Kidney tubule cell (primary cell): ENCODE measurements at places on chromosomes 7 and 10.

DNA sequence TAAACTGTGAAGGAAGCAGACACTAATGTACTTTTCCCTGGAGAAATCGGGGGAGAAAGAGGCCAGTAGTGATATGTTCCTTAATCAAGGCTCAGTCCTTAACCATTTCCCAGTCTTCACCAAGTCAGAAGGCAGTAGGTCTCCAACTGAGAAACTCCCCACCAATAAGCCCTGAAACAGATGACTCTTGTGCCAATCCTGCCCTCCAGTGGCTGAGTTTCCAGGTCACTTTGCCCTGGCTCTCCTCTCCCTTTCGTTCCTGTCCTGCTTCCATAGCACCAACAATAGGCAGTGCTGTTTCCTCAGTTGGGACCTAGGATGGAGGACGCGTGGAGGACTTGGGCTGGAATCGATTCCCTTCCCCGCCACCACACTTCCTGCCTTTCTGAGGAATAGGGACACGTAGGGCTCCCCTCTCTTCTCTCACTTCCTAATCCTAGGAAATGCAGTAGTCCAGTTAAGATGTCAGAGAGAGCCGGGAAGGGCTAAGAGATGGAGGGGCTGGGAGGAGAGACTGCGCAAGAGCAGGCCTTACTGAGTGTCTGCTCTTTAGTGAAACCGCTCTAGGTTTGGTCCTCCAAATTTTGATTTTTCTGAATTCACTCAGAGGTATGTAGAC lies 23.4 kb downstream of the ATOH7 start:
- peak; percentile 82 for DNase-seq

DNA sequence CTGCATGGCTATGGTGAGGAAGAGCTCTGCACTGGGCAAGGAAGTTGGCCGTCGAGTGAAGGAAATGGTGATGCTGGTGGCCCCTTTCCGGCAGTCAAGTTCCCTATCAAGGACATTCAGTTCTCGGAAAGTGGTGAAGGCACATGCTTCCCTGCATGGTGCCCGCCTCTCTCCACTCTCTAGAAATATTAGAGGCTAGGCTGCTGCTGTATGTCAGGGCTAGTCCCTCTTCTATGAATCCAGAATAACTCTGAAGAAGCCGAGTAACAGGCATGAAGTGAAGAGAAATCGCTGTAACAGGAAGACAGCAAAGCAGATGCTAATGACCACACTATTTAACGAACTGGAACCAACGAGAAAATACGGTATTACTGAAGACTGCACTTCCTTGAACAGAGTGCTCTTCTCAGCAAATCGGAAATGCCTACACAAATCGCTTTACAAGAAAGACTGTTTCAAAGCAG lies 5.4 kb downstream of the IDI1 start:
- DNase-seq: no peak

- DNase-seq: peak; percentile 88
Observed at GRCh38 chr7:43260980-43261878, 148.8 kb downstream of the HECW1 start.

- no peak for DNase-seq
Observed at GRCh38 chr10:79496896-79497295, 15.4 kb upstream of the EIF5AL1 start.

- DNase-seq: no peak
Observed at GRCh38 chr7:38168890-38169570, 9.0 kb upstream of the STARD3NL start.

- DNase-seq: peak; percentile 97
Observed at GRCh38 chr7:116524609-116525297, at the start of gene CAV1. Gene CAV1, plus strand, starts transcription at chr7:116525036. Its CDS starts 27 bp downstream, at chr7:116525063.

- DNase-seq: peak; percentile 17
Observed at GRCh38 chr7:5396999-5397663, 26.5 kb downstream of the TNRC18 start.

GRCh38 chr10:103637927-103638557 lies 144.5 kb downstream of the NEURL1 start:
- DNase-seq: no peak

GRCh38 chr7:46886669-46887374 lies 695.1 kb downstream of the TNS3 start:
- no peak for DNase-seq

DNA sequence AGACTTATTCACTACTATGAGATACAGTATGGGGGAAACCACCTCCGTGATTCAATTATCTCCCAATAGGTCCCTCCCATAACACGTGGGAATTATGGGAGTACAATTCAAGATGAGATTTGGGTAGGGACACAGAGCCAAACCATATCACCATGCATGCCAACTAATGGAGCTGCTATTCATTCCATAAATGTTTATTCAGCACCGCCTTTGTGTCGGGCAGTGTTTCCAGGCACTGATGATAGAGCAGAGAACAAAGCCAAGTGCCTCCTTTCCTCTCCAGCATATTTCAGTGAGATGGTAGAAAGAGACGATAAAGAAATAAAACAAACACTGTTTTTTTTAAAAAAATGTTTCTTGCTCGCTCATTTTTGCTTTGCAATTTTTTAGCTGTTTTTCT lies 295.9 kb upstream of the FOXK1 start:
- no peak for DNase-seq

- no peak for DNase-seq
Observed at GRCh38 chr10:59314268-59314667, 48.1 kb downstream of the FAM13C start.

DNA sequence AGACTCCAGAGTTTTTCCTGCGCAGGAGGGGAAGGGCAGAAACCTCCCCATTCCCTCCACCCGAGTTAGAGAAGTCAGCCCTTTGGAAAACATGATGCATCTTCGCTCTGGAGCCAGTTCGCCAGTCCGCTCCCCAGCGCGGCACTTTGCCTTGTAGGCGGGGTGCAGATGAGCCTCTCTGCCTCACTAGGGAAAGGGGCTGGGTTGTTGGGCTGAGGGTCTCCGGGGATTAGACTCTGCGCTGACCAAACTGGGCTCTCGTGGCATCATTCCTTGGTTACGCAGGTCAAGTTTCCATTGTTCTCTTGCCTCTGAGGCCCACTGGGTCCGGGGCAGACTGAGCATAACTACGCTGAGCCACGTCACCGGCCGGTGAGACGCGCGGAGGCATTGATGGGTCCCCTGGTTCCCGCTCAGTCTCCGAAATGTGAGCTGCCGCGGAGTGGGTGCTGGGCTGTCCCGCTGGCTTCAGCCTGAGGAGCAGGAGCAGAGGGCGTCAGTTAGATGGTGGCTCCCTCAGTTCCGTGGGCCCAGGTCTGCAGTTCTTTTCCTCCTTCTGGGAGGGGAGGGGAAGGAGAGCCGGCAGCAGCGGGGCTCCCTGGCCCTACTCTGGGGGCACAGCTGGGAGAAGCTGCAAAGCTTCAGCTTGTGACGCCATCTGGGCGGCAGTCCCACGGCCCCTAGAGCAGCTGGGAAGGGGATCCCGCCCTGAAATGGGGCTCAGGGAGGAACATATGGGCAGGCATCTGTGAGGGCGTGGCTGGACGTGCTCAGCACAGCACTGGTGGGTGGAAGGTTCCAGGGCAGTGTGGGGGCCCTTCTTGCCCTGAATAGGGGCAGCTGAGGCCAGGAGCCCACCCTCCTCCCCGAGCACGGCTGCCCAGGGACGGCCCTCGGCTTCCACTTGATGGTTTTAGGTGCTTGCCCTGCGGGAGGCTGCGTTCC lies 121.3 kb upstream of the BTBD16 start:
- DNase-seq: no peak

DNA sequence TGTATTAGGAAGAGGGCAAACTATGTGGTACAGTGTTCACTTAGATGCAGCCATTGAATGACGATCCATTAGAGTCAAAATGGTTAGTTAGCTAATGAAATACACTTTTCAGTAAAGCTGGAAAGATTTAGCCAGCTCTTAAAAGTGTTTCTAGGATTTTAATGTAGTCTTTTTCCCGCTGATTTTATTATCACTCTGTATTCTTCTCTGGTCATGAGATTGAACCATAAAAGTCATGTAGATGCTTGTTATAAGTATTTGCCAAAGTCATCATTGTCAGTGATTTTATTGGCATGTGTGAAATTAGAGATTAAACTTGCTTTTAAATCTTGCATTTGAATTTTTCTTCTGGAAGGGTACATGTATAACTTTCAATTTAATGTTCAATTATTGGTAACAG lies 93.8 kb downstream of the ADK start:
- no peak for DNase-seq

DNA sequence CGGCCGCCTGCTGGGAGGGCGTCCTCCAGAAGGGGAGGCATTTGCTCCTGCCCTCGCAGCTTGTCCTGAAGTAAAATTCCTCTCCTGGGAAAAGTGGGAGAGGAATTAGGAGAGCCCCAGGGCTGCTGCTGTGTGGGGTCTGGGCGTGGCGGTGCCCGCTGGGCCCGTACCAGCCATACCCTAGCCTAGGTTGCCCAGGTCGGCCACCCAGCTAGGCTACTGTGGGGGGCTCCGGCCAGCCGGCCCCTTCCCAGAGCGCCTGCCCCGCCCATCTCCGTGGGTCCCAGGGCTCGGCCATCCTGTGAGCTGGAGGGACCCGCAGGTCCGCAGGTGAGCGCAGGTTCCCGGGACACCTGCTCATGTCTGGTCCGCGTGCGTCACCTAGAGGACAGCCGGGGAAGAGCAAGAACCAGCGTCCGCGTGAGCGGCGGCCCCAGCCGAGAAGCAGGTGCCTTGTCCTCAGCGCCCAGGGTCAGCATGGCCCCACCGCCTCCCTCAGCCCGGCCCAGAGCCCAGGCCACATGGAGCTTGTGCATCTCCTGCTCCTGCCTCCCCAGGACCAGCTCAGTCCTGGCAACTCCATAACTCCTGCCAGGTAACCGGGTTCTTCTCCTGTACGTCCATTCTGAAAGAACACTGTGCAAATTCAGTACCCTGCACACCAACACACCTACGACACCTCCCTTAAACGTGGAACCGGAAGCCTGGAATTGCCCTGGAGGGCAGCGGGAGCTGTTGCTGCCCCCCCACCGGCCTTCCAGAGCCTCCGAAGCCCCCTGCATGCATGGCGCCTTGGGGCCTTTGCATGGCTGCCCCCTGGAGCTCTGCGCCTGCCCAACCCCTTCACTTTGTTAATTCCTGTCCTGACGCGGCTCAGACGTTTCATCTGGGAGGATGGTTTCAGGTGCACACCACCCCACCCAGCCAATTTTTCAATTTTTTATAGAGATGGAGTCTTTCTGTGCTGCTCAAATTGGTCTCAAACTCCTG lies 22.8 kb upstream of the FOXL3 start:
- DNase-seq: peak; percentile 30

- DNase-seq: peak; percentile 33
Observed at GRCh38 chr10:54985732-54986131, 184.7 kb upstream of the PCDH15 start.

GRCh38 chr10:2150288-2150687 lies 413.0 kb upstream of the ADARB2 start:
- DNase-seq: no peak

GRCh38 chr7:154874409-154875113 lies 128.4 kb downstream of the PAXIP1 start:
- DNase-seq: no peak

DNA sequence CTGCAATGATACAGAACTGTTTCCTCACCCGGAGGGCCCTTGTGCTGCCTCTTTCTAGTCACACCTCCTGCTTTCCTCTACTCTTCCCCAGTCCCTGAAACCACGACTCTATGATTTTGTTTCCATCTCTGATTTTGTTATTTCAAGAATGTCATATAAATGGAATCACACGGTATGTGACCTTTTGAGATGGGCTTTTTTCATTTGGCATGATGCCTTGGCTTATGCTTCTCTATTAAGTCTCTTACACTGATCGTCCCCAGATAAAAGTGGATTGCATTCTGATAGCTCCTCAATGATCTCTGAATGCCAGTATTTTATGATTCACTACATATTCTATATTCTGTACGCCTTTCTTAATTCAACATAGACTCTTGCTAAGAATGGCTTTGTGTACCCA lies 78.2 kb downstream of the GALNT11 start:
- no peak for DNase-seq

GRCh38 chr10:112385201-112385600 lies 11.3 kb downstream of the ACSL5 start:
- DNase-seq: no peak

- no peak for DNase-seq
Observed at GRCh38 chr7:2665359-2665791, 22.6 kb upstream of the AMZ1 start.

DNA sequence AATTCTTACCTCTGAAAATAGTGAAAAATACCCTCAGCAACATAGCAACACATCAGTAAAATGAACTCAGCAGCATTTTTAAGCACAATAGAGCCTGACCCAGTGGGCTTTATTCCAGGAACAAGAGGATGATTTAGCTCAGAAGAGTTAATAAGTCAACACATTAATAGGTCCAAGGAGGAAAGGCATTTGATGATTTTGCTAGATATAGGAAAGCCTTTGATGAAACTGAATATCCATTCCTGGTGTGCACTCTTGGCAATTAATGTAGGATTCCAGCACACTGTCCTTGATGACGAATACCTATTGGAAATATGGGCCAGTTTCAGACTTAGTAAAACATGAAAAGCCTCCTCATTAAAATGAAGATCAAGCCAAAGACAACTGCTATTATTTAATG lies 42.5 kb downstream of the RASGEF1A start:
- DNase-seq: peak; percentile 77

GRCh38 chr7:112072541-112073245 lies 133.5 kb downstream of the DOCK4 start:
- no peak for DNase-seq

DNA sequence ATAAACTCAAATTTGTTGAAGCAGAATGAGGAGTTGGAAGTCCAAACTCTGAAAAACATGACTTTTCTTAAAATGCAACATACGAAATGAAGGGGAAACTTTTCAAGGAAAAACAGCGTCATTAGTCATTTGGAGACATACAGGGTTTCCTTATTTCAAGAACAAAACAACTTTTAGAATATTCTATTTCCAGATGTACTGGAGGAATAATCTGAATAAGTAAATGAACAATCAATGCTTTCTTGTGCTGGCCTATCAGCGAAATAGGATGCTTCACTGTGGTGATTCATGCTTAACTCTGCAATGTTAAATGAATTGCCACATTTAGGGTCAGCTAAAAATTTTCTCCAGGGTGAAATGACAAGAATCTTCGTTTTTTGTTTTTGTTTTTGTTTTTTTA lies 114.3 kb downstream of the SEMA3C start:
- no peak for DNase-seq

- DNase-seq: peak; percentile 86
Observed at GRCh38 chr7:93043385-93043985, 74.3 kb downstream of the SAMD9 start.

DNA sequence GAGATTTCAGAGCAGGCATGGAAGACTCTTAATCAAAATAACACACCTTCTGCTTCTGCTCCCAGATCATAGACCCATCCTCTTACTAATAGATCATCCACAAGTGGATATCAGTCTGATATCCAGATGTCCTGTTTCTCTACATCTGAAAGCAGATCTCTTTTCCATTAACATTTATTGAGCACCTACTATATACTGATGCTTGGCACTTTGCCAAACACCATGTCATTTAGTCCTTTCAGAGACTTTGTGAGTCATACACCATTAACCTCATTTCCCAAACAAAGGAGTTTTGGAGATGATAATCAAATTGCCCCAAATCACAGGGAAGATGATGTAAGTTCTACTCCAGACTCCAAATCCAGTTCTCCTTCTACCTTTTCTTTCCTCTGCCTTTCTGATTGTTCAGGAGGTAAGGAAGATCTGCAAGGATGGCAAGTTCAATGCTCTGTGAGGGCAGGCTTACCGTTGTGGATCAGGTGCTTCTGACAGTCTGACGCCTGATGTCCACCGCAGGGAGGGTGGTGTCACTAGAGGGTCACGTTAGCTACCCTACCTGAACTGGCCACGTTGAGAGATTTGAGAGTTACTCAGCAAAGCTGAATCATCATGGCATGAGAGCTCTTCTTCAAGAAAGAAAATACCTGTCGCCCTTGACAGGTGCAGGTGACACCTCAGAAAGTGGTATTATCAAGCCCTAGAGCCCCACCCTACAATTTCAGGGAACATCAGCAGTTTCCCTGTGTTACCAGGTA lies 269.6 kb upstream of the ZMIZ1 start:
- peak; percentile 4 for DNase-seq

- no peak for DNase-seq
Observed at GRCh38 chr10:121710207-121710606, 112.0 kb upstream of the FGFR2 start.
